ENCODE measurements at places on chromosomes 5 and 9.

- no peak for DNase-seq
Measured at GRCh38 chr5:31476738-31477141, 55.2 kb downstream of the DROSHA start.

- DNase-seq = no peak
Measured at GRCh38 chr9:14532456-14533115, 160.6 kb downstream of the ZDHHC21 start.

DNA sequence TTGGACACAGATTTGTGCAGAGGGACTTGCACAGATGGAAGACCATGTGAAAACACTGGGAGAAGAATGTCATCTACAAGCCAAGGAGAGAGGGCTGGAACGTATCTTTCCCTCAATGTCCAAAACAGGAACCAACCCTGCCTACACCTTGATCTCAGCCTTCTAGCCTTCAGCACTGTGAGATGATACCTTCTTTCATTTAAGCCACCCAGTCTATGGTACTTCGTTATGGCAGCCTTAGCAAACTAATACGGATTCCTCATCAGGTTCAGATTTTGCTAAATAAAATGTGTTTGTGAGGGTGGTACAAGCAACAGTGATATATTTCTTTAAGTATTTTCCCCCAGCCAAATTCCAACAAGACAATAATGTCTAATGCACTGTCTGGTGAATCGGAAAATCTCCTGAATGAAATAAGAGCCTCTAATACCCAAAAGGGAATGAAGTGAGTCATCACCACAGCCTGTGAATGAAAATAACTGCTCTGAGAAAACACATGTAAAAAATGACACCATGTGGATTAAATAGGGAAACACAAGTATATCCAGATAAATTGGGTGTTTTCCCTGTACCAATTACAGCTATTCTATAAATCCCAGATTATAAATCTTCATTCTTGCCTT is 182.8 kb upstream of the TARS1 start:
- DNase-seq = peak; percentile 32

- DNase-seq = no peak
Measured at GRCh38 chr9:135256581-135257354, 169.3 kb downstream of the OLFM1 start.

- no peak for DNase-seq
Measured at GRCh38 chr5:152864447-152864846, 459.4 kb upstream of the NMUR2 start.

DNA sequence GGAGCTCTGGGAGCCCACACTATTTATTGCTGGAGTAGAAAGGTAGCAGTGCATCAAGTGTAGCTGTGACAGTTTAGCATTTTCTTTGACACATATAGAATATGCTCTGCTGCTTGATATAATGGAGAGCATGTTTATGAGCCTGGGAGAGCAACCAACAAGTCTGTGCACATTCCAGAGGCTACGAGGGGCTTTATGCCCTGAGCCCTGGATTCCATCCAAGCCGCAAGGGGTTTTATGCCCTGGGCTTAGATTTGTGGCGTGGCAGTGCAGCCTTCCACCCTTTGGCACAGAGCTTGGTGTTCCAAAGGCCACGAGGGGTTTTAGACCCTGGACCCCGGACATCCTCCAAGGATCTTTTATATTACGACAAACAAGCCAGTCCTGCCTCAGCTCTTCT is 14.6 kb downstream of the CDH6 start:
- DNase-seq = no peak

DNA sequence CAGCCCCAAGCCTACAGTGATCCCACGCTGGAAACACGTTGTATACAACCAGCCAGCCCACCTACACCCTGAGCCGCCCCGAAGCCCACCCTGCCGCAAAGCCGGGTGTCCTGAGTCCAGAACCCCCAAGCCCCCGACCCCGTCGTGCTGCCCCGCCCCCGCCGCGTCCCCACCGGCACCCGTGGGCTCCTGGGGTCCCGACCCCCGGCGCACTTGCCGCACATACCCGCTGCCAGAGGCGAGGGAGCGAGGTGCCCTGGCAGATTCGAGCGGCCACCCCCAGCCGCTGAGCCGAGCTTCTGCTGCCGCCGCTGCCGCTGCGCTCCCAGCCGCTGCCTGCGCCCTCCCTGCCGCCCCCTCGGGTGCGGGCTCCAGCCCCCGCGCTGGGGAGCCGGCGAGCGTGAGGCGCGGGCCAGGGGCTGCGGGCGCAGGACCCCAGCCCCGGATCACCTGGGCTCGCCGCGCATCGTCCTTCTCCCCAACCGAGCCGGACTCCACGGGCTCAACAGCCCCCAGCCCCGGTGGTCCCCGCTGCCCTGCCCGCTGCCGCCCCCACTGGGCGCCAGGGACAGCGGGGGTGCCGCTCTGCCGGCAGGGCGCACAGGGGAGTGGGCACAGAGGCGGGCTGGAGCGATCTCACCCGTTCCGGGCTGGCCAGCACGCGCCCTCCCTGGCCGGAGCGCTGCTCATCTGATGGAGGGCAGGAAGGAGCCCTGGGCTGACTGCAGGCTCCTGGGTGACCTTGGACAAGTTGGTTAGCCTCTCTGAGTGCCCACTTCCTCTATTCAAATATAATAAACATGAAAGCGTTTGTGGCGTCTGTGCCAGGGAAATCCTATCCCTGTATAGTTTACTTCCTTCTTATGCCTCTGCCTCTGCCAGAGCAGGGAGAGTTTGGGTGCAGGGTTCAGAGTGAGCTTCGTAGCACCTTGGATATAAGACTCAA is at the start of gene HTR4:
HTR4 (minus strand) TSS at position 692 of the 946 bp plus-strand sequence. CDS start 17,513 bp downstream, outside the sequence.
- no peak for DNase-seq

- DNase-seq = no peak
Measured at GRCh38 chr5:113140837-113141671, 164.5 kb downstream of the DCP2 start.

- no peak for DNase-seq
Measured at GRCh38 chr5:175864296-175864695, 7.1 kb upstream of the CPLX2 start.

- DNase-seq = no peak
Measured at GRCh38 chr9:127149463-127150390, 27.3 kb upstream of the ANGPTL2 start.

GRCh38 chr9:91126761-91127445 is 234.8 kb downstream of the AUH start:
- no peak for DNase-seq

GRCh38 chr5:53313145-53313544 is 167.3 kb upstream of the FST start:
- DNase-seq = no peak

DNA sequence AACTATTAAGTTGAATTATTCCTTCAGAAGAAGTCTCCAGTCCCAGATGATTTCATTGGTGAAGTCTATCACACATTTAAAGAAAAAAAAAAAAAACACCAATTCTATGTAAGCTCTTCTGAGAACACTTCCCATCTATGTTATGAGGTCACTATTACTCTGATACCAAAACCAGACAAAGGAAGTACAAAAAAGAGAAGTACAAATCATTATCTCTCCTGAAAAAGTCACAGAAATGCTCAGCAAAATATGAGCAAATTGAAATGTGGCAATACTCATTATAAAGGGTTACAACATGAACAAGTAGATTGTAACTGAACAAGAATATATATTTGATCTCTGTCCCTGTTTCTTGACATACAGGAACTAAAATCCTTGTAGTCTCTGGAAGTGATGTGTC is 280.4 kb downstream of the TLE1 start:
- no peak for DNase-seq

- DNase-seq = no peak
Measured at GRCh38 chr9:80881940-80882339, 807.4 kb downstream of the TLE1 start.

DNA sequence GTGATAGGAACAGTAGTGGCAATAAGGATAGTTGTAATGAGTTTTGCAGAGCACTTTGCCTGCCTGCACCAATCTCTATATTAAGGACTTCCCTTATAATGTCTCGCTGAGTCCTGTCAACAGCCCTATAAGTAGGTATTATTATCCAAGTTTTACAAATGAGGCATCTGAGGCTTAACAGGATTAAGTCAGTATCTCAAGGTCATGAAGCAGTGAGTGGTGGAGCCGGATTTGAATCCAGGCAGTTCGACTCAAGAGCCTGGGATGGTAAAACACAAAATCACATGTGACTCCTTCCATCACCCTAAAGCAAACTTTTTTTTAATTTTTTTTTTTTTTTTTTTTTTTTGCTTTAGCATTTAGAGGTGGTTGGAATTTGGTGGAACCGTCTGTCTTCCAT is 59.0 kb upstream of the RARS1 start:
- no peak for DNase-seq

GRCh38 chr9:100455470-100455869 is 17.5 kb upstream of the TMEFF1 start:
- no peak for DNase-seq

DNA sequence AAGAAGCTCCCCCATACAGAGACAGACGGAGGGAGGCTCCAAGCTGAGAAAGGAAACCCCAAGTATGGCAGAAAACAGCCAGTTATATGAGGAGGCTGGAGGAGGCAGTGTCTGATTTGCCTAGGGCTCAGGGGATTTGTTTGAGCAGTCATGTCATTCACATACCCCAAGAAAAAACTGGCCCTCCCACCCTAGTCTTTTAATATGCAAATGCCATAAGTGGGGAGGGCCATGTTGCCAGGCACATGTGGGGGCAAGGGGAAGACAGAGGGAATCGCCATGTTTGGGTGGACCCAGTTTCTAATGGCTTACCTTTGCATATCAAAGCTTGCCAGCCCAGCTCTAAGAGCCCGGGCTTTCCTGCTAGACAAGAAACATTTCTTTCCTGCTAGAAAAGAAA is 1163.8 kb downstream of the TAF11L14 start:
- no peak for DNase-seq

DNA sequence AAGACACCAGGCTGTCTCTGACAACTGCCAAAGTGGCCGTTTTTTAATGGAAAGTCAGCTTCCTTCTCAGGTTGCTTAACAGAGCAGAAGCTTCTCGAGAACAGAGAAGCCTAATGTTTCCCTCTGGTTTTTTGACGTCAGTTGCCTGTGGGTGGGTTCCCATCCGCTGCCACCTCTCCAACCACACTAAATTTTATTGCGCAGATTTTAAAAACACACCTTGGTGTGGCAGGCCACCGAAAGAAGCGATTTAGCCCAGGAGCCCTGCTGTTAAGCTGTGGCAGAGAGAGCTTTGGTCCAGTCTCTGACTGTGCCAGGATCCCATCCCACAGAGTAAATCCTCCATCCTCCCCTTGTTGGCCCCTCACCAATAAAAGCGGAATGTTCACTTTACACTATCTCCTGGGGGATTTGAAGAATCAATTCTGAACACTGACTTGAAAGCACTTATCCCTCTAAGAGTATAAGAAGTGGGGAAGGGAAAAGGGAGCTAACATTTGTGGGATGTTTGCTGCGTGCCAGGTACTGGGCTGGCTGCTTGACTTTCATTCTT is 181.6 kb downstream of the AOPEP start:
- DNase-seq = no peak

DNA sequence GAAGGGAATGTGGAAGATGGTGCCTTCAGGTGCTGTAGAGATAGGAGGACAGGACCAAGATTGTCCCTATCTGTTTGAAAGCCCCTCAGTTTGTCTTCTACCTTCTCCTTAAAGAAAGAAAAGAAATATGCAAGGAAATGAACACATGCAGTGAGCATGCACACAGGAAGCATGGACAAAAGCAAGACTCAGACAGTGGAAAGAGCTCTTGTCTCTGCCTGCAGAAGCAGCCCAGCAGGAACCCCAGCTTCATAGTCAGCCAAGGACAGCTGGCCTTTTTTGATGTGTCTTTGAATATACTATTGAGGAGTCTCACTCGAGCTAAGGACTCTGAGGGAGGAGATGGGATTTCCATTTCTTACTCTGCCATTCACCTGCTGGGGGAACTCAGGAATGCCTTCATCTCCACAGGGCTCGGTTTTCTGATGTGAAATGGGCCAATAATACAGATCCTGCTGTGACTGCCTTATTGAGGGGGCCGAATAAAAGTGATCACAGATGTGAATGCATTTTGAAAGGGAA is 132.5 kb upstream of the ADRA1B start:
- DNase-seq = no peak

DNA sequence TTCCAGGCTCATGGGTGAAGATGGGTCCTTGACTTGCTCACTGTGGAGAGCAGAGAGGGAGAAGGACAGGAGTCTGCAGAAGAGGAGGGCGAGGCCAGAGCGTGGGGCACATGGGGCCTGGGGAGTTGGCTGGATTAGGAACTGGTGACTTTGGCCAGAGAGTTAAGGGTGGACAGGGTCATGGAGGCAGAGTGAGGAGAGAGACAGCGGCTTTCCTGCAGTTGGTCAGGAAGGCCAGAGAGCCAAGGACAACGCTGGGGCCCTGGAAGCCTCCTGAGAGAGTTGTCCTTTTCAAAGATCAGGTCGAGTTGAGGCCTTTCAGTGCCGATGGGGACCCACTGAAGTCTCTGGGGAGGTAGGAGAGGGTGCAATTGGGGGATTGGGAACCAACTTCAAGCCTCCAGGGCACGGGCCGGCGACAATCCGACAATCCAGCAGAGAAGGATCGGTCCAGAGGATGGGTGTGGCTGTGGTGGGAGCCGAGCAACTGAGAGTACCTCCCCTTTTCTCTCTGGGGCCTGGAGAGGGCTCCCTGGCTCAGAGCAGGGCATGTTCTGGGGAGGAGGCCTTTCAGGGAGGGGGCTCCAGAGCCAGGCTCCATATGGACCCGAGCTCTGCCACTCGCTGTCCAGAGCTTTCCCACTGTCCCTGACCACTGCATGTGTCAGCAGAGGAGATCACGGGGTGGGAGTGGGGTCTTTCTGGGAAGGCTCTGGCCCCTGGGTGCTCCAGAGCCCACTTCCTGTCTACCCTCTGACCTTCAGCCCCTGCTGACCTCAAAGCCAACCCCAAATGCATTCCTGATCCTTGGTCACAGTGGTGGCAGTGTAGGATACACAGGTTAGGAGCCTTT is 7.5 kb upstream of the PHYHD1 start:
- DNase-seq = no peak

- DNase-seq = no peak
Measured at GRCh38 chr9:76399856-76400255, 5.6 kb upstream of the RFK start.

- no peak for DNase-seq
Measured at GRCh38 chr9:79766091-79766490, 194.3 kb downstream of the TLE4 start.

GRCh38 chr5:102277144-102277543 is 18.9 kb downstream of the SLCO4C1 start:
- no peak for DNase-seq

GRCh38 chr5:101969742-101970141 is 326.3 kb downstream of the SLCO4C1 start:
- no peak for DNase-seq

- DNase-seq = no peak
Measured at GRCh38 chr5:171667341-171668096, 118.1 kb upstream of the SMIM23 start.

DNA sequence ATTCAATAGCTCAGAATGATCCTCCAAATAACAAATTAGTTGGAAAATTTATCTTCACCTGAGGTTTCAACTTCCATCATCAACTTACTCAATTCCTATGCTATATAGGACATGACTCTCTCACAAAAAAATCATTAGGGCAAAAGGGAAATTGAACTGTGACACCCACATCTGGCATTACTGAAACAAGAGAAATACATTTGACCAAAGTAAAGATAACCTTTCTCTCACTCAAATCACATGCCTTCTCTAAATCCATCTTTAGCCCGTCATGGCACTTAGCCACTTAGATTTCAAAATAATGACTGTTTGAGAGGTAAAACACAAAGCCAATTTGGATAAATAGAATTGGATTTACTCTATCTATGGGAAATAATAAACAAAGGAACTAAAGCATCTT is 126.4 kb downstream of the ADAMTS6 start:
- DNase-seq = no peak

GRCh38 chr9:127698985-127699670 is 7.7 kb upstream of the CFAP157 start:
- peak; percentile 95 for DNase-seq

- no peak for DNase-seq
Measured at GRCh38 chr5:94440015-94440414, 178.4 kb downstream of the KIAA0825 start.

- peak; percentile 37 for DNase-seq
Measured at GRCh38 chr9:79221084-79221483, 350.7 kb upstream of the TLE4 start.

All from Caki2 (cell line).